ENCODE measurements at places on chromosomes 12 and 14.

- peak; percentile 65 for DNase-seq
These were observed 33.0 kb downstream of the CDKL1 start for GRCh38 chr14:50363714-50364111.

- no peak for DNase-seq
These were observed 53.4 kb downstream of the CYP46A1 start for GRCh38 chr14:99737451-99737951.

DNA sequence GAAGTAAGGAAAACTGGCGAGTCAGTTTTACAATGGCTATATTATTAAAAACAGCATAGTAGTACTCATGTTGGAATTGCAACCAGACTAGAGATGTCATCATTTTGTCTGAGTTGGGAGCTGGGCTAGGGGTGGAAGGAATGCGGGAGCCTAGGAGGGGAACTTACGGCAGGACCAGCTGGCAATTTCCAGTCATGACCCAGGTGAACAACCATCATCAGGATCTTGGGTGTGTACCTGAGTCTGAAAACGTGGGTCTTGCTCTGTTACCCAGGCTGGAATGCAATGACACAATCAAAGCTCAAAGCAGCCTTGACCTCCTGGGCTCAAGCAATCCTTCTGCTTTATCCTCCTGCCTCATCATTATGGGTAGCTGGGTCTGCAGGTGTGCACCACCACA, 50.9 kb downstream of the ALG10B start:
- no peak for DNase-seq

- DNase-seq = no peak
These were observed 24.4 kb downstream of the OSBPL8 start for GRCh38 chr12:76535170-76535569.

DNA sequence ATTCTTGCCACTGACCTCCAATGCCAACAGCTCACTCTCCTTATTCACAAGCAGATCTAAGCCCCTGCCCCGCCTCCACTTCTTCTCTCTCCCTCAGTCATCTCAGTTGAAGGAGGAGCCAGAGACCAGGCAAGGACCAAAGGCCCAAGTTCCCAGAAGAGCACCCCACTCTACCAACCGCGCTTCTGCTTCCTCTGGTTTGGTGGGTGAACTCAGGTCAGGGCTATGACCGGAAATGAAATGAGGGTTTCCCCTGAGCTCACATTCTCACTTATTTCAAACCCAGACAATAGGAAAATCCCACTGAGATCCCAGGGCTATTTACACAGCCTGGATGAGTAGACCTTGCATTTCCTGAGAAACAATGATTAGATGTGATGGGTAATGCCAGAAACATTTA, 9.9 kb downstream of the DPF3 start:
- DNase-seq = peak; percentile 58

DNA sequence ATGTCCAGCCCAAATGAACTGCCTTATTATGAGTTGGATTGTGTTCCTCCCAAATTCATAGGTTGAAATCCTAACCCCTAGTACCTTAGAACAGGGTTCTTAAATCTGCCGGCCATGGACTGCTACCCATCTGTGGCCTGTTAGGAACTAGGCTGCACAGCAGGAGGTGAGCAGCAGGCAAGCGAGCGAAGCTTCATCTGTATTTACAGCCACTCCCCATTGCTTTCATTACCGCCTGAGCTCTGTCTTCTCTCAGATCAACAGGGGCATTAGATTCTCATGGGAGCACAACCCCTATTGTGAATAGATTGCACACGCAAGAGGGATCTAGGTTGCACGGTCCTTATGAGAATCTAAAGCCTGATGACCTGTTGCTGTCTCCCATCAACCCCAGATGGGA, 9.8 kb upstream of the EML5 start:
- no peak for DNase-seq

DNA sequence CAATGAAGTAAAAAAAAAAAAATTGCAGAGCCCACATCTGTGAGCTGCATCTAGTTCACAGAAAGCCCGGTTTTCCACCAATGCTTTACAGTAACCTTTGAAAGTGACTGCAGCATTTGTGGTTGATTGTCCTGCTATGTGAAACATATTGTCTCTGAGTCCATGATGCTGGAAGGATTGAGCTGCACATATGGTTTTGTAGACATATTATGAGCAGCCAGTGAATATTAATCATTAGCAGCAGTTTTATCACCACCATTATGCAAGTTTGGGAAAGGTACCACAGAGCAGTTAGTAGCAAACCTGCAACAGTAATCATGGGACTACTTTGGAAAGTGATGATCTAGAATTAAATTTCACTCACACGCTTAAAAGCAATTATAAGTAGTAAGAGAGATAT, 151.5 kb upstream of the PRICKLE1 start:
- DNase-seq = no peak

- DNase-seq = no peak
These were observed 55.1 kb downstream of the NUMB start for GRCh38 chr14:73403181-73403752.

- no peak for DNase-seq
These were observed 15.2 kb upstream of the AKAP6 start for GRCh38 chr14:32313844-32314376.

GRCh38 chr12:233615-233968, 19.6 kb upstream of the SLC6A12 start:
- DNase-seq = no peak

DNA sequence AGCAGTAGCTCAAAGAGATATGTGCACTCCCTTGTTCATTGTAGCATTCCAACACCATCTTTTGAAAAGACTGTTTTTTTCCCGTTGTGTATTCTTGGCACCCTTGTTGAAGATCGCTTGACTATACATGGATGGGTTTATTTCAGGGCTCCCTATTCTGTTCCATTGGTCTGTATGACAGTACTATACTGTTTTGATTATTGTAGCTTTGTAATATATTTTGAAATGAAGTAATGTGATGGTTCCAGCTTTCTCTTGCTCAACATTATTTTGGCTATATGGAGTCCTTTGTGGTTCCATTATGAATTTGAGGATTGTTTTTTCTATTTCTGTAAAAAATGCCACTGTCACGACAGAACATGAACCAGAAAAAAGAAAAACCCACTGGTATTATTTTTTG, 25.7 kb downstream of the BRMS1L start:
- DNase-seq = no peak

DNA sequence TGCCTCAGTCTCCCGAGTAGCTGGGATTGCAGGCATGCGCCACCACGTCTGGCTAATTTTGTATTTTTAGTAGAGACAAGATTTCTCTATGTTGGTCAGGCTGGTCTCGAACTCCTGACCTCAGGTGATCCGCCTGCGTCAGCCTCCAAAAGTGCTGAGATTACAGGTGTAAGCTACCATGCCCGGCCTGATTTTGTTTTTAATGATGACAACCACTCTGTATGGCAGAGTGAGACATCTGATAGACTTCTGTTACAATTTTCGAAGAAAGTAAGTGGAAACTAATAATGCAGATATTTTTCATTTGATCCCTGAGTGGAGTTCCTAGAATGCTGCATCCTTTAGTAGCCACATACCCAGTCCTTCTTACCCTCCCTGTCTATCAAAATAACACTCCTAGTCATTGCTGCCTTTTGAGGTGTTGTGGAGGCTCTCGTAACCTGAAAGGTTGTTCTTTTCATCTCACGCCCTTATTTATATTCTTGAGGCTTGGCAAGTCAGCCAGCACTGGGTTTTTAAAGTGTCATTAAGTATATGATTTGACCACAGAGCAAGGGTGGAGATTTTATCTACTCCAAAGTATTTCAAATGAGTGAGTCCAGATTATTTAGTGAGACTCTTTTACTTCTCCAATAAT, 5.9 kb upstream of the EID3 start:
- DNase-seq = no peak

DNA sequence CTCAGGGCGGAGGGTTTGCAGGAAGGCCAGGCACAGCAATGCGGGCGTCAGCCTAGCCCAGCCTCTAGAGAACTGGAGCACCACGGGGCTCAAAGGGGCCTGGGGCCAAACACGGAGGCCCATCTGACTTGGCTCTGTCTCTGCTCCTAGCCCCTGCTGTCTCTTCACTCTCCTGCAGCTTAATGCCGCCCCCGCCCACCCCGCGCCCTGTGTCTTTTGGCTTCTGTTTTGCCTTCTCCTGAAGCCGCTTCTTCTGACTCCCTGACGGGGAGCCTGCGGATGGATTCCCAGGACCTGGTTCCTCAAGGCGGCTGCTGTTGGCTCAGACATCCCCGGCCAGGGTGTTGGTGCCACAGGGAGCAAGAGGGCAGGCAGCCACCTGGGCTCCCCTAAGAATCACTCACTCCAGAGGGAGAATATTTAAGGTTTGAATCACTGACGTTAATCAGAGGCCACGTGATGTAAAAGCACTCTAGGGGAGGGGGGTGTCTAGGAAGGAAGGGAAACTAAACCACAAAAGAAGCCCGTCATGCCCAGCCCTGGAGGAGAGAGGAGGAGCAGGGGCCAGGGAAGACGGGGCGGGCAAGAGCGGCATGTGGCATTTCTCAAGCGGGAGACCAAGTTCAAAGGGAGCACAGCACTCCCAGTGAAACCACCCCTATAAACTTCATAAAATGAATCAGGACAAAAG, 36.9 kb upstream of the PRMT8 start:
- DNase-seq = no peak

GRCh38 chr14:35403114-35403602, 1.4 kb downstream of the NFKBIA start:
- DNase-seq = peak; percentile 74

DNA sequence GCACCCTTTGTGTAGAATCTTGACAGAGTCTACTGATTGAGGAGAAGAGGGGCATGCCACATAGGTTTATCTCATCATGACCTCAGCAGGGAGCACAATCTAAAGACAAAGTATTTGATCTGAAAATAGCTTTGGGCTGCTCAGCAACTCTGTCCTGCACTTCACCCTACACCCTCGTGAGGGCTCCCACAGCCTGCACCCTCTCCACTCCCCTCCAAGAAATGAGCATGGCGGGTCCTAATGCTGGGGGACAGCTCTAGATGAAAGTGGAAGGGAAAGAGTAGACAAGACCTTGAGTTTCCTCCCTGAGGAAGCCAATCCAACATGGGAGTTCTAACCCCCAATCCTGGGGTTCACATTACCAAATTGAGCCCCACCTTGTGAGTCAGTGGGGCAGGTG, 10.7 kb upstream of the KRT5 start:
- DNase-seq = no peak

- DNase-seq = no peak
These were observed 414.6 kb upstream of the PRICKLE1 start for GRCh38 chr12:43004141-43004540.

DNA sequence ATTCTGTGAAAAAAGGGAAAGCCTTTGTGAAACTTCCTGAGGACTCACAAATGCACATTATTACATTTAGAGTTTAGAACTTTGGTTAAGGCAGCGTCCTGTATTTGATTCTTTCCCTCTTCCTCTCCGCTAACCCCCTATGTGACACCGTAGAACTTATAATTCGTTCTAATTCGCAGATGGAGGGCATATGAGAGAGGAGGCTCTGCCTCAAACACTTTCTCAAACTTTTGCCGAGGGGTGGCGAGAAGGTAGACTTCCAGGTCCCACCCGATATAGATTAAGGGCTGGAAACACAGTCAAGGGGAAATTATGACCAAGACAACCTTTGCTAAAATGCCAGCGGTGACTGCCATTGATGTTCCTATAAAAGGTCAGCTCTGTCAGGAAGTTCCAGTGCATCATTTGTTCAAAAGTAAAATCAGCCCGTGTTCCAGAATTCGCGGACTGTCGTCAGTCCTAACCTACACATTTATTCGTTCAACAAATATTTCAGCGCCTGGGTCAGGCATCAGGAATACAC, 904 bp upstream of the PAPOLA start:
- DNase-seq = no peak

DNA sequence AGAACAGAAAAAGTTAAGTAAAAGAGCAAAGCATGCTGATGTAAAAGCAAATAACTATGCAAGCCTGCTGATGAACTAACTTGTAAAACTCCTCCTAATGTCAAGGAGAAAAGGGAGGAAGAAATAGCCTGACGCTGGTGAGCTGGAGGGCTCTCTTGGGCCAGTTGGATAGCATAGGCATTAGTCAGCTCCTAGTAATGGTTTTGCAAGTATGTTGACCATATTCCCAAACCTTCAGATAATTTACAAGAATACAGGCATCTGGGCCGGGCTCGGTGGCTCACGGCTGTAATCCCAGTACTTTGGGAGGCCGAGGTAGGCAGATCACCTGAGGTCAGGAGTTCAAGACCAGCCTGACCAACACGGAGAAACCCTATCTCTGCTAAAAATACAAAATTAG, 871.4 kb downstream of the C12orf50 start:
- DNase-seq = no peak

GRCh38 chr12:44225149-44225510, 389.2 kb downstream of the TMEM117 start:
- no peak for DNase-seq

GRCh38 chr12:132206046-132206434, 61.8 kb downstream of the NOC4L start:
- DNase-seq = no peak

GRCh38 chr14:68554231-68554630, 238.6 kb downstream of the ZFP36L1 start:
- no peak for DNase-seq

DNA sequence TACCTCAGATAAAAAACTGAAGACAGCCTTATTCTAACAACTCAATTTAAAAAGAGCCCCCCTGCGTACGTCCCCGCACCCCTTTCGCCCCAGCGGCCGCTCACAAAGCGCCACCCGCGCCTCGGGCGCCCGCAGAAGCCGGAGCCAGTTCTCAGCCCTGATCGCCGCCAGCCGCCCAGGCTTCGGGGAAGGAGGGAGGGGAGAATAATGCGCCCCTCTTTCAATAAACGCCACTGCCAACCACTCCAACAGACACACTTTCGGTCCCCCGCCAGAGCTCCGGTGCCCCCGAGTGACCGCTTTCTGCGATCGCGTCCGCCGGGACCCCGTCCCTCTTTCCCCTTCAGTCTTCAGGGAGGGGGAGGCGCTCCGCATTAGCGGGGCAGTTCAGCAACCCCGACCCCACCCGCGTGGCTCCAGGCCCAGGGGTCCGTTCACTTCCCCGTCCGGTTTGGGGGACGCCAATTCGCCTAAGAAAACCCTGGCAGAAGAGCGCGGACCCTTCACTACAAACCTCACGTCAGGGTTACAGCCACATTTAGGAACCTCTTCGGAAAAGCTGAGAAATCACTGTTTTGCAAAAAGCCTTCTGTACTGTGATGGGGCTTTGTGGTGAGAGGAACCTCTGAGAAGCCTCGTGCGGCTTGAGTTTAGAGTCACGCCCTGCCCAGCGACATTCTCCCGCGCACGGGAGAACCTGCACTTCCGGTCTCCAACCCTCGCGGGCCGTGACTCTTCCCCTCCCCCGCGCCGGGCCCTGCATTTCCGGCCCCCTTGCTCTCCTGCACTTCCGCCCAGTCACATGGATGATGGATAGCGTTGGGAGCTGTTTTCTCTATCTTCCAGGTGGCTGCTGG, 18.7 kb downstream of the FOXG1 start:
- DNase-seq = no peak
